Muscle of leg (tissue), 16 donors: ENCODE measurements at places on chromosomes 4 and X. TPM values are rescaled to one million over a fixed set of nuclear protein-coding genes. Genes with fewer than 3 reads are reported as not detected.
A peak's percentile ranks its signal among the peaks of the same experiment; 100 is the strongest.

ACOT9 gene
- polyA plus RNA-seq = 47.0 TPM

CLDN22 gene
- not detected for polyA plus RNA-seq

GRIA3 gene
- polyA plus RNA-seq = 4.2 TPM

SPATA18 gene
- 2.0 TPM for polyA plus RNA-seq

ADGRG2 gene
- polyA plus RNA-seq = 13.0 TPM

GAGE12E gene
- polyA plus RNA-seq = not detected

TRPC5OS gene
- 0.16 TPM for polyA plus RNA-seq

HAND2 gene
- polyA plus RNA-seq = 0.14 TPM

LANCL3 gene
- 0.35 TPM for polyA plus RNA-seq

NLGN3 gene
- polyA plus RNA-seq = 7.8 TPM

- peak; percentile 70 for DNase-seq
Observed at GRCh38 chr4:47668810-47669408, 169.0 kb downstream of the CORIN start.

DNA sequence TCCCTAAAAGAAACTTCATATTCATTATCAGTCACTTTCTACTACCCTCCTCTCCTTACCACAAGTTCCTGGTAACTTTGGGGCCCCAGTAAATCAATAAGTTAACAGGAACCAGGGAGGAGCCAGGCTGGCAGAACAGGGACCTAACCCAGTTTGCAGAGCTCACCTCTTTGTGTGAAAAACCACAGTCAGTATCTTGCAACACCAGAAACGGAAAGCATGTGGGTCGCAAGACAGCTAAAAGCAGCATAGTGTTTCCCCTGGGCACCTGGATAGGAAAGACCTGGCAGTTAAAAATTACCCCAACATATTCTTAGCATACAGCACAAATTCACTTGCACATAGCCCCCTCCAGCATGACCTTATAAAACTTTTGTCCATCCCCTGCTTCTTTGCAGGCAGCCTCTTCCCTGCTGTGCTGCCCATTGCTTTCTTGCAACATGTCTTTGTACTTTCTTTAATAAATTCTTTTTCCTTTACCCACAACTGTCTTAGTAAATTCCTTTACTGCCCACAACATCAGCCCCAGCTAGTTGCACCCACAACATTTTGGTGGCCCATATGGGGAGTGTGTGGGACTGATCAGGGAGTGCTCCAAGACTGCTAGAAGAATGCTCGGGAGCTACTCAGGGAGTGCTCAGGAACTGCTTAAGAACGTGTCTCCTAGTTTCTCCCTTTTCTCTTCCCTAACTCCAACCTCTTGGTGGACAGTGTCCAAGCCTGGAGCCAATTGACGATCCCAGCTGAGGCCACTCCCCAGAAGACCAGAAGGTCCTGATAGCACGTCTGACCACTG is 83.4 kb downstream of the MSN start:
- DNase-seq = no peak

- no peak for DNase-seq
Observed at GRCh38 chr4:38373375-38373774, 290.6 kb upstream of the KLF3 start.

- DNase-seq = peak; percentile 86
Observed at GRCh38 chr4:173168396-173169177, at the start of gene GALNT7. Gene GALNT7, plus strand, starts transcription at chr4:173168811. Its CDS starts 25 bp downstream, at chr4:173168836.

- DNase-seq = no peak
Observed at GRCh38 chrX:153636716-153637115, 10.3 kb upstream of the DUSP9 start.

DNA sequence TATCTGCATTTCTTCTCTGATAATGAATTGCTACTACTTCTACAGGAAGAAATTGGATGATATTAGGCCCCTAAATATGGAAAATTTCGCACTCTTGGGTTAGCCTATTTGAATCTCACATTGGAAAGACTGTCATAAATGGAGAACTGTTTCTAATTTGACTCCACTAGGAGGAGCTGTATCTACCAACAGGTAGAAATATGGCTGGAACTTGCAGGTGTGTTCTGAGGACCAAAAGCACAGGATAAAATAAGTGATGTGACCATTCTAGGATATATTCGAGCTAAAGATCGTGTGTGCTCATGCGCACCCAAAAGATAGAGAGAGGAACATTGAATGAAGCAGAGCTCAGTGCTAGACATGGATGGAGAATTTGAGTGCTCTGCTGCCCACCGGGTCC is 4.8 kb upstream of the NKAP start:
- no peak for DNase-seq

GRCh38 chr4:686413-687040 is 2.4 kb downstream of the SLC49A3 start:
- DNase-seq = peak; percentile 28

DNA sequence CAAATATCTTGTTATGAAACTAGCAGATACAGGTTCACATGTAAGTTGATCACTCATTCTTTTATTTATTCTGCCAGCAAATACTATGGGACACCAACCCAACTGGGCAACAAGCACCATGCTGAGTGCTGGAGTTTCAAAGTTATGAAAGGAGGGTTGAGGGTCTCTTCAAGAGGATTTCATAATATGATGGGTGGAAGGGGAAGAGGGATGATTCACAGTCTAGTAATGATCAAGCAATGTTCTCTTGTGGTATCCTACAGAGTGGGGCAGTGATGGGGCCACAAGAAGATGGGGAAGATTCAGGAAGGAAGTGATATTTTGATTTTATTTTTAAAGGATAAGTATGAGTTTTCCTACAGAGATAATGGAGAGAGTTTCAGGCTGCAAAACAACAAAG is 46.2 kb upstream of the TXK start:
- no peak for DNase-seq

- no peak for DNase-seq
Observed at GRCh38 chr4:1765409-1766072, 27.6 kb upstream of the FGFR3 start.

GRCh38 chrX:19990151-19990555 is 708 bp downstream of the BCLAF3 start:
- DNase-seq = peak; percentile 31

DNA sequence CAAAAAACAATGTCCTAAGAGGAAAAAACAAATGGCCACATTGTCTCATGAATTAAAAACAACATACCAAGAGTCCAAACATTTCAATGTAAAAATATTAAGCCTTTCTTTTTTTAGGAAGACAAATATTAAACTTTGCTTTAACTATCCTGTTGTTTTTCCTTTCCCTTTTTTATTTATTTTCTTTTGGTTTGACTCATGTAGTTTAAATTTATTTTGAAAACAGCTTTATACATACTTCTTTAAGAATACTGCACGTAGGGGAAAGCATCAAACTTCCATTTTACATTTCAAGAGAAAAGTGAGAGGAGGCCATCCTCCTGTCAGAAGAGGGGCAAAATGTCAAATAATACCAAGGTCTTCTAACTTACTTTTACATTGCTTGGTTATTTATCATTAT is 8.7 kb downstream of the GAB1 start:
- DNase-seq = no peak

DNA sequence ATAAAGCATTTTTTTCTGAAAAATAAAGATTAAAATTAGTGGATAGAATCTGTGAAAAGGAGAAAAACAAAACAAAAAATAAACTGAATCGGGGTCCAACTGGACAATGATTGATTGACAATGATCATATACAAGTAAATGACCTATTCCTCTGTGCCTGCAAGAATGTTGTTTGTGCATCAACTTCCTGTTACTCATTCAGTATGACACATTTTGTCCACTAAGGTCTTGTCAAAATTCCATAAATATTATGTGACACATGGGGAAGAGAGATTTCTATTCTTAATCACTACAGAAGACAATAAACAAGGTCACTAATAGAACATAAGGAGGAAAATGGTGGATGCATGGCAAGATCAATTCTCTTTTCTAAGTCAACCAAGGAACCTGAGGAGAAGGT is 54.9 kb downstream of the F8 start:
- DNase-seq = no peak

DNA sequence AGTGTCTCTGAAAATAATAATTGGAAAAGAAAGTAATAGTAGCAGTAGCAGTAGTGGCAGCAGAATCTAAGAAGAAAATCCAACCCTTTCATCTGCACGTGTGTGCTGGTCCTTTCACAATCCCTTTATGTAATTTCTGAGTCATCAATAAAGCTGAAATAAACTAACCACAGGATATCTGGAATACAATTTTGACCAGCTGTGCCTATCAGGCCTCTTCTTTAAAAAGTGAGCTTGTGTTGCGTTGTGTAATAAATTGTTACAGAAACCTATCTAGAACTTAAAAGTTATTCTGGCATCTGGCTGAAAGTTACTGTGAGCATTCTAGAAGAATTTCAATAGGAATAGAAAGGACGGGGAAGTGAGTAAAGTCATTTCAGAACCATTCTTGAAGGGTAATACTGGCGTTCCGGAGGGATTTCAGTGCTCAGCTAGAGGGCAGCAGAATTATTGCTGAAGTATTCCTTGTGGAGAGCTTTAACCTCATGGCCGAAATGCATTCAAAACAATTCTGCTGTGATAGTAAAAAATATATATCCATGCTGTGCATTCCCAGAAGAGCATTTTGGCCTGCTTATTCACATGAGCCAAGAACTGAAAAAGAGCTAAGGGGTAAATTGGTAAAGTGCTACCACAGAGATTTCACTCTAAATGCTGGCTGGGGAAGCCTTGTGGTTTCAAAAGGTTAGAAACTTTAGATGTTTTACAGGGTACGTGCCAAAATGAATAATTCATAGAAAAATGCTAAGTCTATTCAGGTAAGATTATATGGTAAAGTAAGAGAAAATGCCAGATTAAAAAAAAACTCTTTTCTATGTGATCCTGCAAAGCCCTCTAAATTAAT is 260.6 kb downstream of the NKX6-1 start:
- DNase-seq = peak; percentile 2

DNA sequence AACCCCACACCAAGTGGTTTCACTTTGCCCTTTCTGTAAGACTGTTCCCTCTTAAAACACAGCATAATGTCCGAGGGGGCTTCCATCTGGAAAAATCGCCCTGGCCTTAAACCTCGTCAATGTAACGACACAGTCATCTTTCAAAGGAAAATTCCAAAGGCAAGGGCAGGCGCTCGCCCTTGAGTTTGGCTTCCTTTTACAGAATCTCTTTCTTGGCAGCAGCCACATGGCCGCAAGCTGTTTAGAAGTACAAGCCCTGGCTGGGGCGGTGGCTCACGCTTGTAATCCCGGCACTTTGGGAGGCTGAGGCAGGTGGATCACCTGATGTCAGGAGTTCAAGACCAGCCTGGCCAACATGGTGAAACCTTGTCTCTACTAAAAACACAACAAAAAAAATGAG is 27.1 kb upstream of the GRPEL1 start:
- peak; percentile 61 for DNase-seq

DNA sequence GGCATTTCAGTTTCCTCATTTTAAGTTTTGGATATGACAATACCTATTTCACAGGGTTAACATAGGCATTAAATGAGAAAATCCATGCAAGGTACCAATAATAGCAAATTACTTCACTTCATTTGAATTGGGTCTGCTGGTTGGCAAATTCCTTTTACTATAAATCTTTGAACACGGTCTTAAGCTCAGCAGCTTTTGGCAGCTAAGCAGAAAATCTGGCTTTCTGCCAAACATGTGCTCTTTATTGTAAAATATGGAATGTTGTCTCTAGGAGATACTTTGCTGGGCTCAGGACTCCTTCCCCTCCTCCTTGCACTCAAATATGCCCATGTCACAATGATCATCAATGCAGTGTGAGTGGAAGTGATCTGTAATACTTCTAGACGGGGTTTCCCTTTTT is 16.8 kb upstream of the DMP1 start:
- peak; percentile 86 for DNase-seq

DNA sequence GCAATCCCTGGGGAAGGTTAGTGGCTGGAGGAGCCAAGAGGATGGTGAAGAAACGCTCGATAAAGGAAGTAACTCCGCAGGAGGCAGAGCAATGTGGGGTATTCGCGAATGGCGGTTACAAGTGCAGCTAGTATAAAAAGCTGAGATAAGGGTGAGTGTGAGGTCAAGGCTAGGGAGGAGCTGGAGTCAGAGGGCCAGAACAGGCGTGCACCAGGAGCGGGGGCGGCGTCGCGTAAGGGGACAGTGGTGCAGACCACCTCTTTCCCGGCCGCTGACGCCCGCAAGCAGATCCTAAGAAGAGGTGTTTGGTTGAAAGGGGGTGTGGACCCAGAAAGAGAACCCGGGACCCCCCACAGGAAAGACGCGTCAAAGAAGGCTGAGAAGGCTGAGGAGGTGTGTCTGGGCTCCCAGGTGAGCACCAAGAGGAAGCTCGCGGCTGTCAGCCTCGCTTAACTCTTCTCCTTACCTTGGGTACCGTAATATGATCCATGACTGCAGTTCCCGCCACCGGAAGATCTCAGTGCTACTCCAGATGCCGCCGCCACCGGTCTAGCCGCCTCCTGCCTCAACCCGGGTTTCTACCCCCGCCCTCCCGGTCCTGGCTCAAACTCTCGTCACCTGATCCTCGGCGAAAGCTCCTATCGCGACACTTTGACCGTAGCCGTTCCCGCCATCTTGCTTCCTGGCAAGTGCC is at the start of gene MTMR8:
MTMR8 (minus strand) TSS at position 579 of the 694 bp plus-strand sequence; CDS start at position 490, 89 bp downstream.
- DNase-seq = peak; percentile 66
